ENCODE measurements at places on chromosomes 13 and 19.

DNA sequence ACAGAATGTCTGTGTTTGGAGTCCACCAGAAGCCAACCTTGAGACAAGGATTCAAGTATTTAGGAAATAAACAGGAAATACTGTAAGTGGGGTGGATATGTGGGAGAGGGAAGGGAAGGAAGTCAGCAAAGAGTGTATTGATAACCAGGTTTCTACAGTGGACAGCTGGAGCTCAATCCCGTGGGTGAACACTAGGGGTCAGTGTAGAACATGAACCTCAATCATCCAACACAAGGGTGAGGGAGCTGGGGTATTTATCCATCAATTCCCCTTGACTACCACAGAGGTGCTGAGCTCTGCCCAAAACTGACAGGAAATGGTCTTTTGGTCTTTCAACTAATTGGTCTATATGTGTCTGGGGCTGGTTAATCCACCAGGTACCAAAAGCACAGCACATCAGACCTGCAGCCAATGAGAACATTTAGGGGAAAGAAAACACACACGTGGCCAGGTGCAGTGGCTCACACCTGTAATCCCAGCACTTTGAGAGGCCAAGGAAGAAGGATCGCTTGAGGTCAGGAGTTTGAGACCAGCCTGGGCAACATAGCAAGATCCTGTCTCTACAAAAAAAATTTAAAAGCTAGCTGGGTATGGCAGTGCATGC, 5.6 kb upstream of the SYDE1 start:
- DNase-seq, result no peak

- no peak for DNase-seq
These were observed 27.5 kb upstream of the SERPINE3 start for GRCh38 chr13:51311957-51312520.

DNA sequence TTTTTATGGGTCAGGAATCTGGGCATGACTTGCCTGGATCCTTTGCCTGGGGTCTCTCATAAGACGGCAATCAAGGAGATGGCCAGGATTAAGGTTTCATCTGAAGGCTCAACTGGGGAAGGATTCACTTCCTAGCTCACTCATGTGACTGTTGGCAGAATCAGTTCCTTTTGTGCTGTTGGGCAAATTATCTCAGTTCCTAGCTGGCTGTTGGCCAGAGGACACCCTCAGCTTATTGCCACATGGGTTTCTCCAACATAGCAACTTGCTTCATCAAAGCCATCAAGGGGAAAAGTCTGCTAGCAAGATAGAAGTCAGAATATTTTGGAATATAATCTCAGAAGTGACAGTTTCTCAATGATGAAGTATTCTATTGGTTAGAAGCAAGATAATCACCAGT, 12.2 kb upstream of the EVI5L start:
- DNase-seq, result no peak

DNA sequence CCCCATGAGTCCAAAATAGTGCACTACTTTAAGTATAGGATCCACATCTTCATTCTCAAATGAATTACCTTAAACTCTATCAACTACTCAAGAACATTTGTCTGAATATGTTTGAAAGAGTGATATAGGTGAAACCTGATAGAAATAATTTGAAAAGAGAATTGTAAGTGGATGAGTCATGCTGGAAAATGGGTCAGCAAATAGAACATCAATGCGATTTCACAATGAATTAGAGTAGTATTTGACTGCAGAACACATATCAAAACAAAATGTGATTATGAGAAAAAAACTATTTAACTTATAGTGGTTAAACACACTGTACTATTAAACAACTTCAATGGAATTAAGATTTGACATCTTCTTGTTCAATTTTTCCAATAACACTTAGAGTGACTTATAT, 300.6 kb upstream of the KLHL1 start:
- no peak for DNase-seq

DNA sequence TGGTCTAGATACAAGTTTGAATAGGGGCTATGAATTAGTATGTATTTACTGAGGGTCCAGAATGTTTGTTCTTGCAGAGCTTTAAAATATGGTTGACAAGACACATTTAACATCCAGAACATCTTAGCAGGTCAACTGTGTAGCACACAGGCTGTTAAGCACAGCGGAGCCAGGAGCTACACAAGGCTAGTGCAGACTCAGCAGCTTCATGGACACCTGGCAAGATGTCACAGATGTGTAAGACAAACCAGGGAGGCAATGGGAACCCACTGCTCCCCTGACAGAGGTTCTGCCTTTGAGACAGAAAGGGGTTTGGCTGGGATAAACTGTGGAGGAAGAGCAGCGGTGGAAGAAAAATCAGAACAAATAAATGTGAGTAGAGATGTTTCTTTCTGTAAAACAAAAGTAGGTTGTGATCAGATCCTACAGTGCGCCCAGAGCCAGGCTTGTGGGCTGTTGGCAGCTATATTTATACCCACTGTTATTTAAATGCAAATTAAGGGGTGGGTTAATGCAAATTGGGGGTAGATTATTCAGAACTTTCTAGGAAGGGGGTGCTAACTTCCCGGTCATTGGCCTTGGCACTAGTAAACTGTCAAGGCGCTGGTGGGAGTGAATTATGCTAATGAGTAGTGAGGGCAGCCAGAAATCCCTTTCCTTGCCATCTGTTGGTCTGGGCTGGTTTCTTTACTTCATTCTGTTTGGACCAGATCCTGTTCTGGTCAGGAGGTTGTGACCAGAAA, 33.0 kb downstream of the MIPEP start:
- no peak for DNase-seq

- DNase-seq, result no peak
These were observed 39.7 kb downstream of the USP12 start for GRCh38 chr13:27131906-27132305.

GRCh38 chr19:27775395-27775794, 1437.6 kb downstream of the UQCRFS1 start:
- no peak for DNase-seq

DNA sequence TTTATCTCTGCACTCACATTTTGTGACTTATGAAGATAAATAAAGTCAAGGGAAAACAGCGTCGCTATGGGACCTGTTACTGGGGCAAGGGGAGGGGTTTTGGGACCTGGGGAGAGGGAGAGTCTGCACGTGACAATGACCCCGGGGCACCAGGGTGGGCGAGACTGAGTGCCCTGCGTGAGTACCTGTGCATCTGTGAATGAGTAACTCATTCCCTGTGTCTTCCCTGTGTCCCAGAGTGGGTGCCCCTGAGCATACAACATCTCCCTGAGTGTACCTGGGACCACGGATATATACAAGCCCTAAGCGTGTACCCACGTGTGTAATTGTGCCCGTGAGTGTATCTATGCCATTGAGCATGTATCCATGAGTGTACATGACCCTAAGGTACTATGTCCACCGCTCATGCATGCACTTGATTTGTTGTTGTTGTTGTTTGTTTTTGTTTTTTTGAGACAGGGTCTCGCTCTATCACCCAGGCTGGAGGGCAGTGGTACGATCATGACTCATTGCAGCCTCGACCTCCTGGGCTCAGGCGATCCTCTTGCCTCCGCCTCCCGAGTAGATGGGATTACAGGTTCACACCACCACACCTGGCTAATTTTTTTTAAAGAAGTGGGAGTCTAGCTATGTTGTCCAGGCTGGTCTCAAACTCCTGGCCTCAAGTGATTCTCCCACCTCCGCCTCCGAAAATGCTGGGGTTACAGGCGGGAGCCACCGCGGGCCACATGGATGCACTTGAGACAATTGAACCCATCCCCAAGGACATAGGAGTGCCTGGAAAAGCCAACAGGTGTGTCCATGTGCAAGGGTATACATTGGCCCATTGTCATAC, 645 bp upstream of the TRAPPC5 start:
- DNase-seq, result no peak

DNA sequence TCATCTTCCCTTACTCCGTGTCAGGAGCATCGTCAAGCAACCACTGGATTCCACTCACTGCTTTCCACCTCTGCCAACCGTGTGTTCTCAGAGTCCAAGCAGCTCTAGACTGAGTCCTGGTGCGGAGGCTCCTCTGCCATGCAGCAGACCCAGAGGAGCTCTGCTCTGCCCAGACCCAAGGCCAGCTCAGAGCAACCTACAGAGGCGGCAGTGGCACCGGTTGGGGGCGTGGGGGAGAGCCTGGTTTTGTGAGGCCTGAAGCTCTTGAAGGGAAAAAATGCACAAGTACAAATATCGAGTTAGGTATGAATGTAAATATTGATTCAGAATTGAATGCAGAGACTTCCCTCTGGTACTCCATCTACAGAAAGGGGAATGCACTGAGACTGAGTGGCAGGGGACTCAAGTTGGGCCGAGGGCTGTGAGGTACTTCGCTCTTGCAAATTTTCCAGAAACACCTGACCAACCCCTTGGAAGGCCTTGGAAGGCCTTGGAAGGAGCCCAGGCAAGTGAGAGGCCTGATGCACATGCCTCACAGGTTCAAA, 46.7 kb downstream of the GJA3 start:
- no peak for DNase-seq

All from AG09309 (cell line).